ENCODE measurements at places on chromosomes 5 and 9. TPM values are rescaled to one million over a fixed set of nuclear protein-coding genes. Genes with fewer than 3 reads are reported as not detected.

DNA sequence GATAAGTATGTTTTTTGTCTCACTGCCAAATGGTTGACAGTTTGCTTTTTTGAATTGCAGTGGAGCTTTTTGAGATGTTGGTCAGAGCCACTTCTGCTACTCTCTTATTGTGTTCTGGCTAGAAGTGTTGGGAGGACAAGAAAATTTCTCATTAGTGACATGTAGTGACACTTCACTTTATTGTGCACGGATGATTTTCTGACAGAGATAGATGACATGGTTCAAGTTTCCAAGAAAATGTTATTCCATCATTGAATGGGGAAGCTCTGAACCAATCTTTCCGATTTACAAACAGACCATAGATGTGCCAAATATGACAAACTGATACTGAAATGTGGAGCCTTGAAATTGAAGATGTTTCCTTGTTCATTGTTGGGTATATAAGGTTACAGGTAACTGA is 558.9 kb upstream of the WWC1 start:
- no peaks in the 10 kb centered on the region for H3K27me3 ChIP-seq
- H3K4me3 ChIP-seq = no peak overlapping the region
- no peaks in the 10 kb centered on the region for H3K36me3 ChIP-seq
- no peak overlapping the region for H3K27ac ChIP-seq

DNA sequence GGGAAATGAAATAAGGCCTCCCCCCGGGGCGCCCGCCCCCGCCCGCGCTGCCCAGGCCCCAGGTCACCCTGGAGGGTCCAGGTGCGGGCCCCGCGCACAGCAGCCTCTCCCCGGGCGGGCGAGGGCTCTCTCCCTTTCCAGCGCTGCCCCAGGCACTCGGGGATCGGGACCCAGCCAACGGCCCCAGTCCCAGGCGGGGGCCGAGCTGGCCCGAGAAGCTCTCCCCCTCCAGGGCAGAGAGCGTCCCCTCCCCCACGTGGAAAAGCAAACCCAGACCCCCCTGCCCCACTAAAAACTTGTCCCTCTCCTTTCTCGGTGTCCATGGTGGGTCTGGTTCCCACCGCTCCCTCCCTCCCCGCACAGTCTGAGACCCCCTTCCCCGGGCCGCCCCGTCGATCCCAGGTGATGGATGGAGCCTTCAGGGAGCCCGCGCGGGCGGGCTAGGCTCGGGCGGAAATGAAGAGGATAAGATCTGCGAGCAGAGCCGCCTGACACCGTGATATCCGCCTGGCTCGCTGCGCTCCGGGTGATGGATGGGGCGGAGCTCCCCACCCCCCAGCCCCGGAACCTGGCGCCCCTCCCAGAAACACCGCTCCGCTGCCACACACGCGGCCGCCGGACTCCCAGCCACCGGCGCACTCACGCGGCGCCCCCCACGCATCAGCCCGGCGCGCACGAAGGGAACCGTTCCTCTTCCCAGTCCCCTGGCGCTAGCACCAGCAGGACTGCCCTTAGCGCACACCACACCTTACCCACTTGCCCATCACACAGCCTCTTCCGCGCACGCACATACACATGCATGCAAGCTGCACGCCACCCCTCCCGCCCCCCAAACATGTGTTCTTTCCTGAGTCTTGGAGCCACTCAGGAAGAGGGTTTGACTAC is 81.7 kb upstream of the ZBTB43 start:
- no peak for DNase-seq
- H3K27me3 ChIP-seq = peaks cover 47% of the 10 kb centered on the region
- peaks cover 10% of the 10 kb centered on the region for H3K4me1 ChIP-seq
- H3K36me3 ChIP-seq = no peaks in the 10 kb centered on the region

- no peak overlapping the region for H3K27ac ChIP-seq
- no peak for DNase-seq
- H3K4me1 ChIP-seq = no peaks in the 10 kb centered on the region
- H3K36me3 ChIP-seq = no peaks in the 10 kb centered on the region
- H3K27me3 ChIP-seq = peaks cover 3% of the 10 kb centered on the region
Observed at GRCh38 chr5:178250263-178250662, 17.7 kb upstream of the PHYKPL start.

- peaks cover 10% of the 10 kb centered on the region for H3K36me3 ChIP-seq
- no peaks in the 10 kb centered on the region for H3K27me3 ChIP-seq
- no peak for DNase-seq
Observed at GRCh38 chr9:113585085-113585442, 121.5 kb downstream of the RGS3 start.

The BRINP1 gene
- total RNA-seq = 13.2 TPM

The MSMP gene
- not detected for total RNA-seq

The BTNL8 gene
- total RNA-seq = not detected

The TMEM245 gene
- 74.6 TPM for total RNA-seq

The FRMD3 gene
- 0.40 TPM for total RNA-seq
